ENCODE measurements at places on chromosomes 12 and 14.

GRCh38 chr14:92951912-92952471 is 29.0 kb downstream of the CHGA start:
- peak; percentile 51 for DNase-seq

- DNase-seq = no peak
These were observed 293.5 kb upstream of the DIO2 start for GRCh38 chr14:80504781-80505180.

- peak; percentile 74 for DNase-seq
These were observed 601.8 kb upstream of the ATXN7L3B start for GRCh38 chr12:73935817-73936216.

DNA sequence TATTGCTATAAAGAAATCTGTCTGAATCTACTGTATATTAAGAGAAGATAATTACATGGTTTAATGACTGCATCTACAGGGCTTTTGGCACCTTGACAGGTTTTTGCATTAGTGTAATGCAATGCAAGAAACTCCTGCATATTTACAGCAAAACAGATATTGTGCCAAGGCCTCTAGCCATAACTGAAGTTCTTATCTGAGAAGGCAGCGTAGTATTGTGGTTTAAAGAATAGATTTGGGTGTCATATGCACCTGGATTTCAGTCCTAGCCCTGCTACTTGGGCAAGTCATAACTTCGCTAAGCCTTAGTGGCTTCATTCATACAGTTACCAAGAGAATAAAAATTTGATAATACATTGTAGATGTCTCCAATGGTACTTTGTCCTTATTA is 350.1 kb downstream of the CCDC91 start:
- peak; percentile 7 for DNase-seq
